ENCODE measurements at places on chromosomes 7 and 10.

GRCh38 chr10:117486606-117487005 is 55.9 kb upstream of the EMX2 start:
- H3K4me1 ChIP-seq: no peaks in the 10 kb centered on the region
- peaks cover 21% of the 10 kb centered on the region for H3K27me3 ChIP-seq
- no peaks in the 10 kb centered on the region for H3K36me3 ChIP-seq
- H3K27ac ChIP-seq: no peak overlapping the region
- DNase-seq: no peak

DNA sequence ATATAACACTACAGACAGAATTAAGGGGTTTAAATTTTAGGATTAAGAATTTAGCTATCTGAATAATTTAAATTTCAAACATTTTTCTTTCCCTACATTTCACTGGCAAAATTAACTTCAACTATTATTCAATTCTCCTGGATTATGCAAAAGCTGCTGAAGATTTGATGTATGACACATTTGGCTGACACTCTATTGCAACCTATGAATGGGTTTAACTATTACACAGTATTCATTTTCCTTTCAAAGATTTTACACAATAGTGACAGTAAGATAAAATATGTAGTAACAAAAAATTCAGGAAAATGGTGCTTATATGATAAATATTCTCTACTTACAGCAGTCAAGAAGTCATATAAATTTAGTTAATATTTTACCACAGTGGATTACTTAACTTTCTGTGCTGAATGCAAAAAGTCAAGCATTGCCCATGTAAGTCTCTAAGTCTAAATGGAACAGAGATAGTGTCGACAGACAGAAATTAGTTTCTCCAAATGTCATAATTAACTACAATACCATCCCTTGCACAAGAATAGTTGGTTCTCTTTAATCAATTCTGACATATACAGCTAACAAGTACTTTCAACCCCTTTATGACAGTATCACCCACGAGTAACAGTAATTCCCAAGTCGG is 194.1 kb upstream of the FRMD4A start:
- no peak overlapping the region for H3K4me3 ChIP-seq
- H3K27me3 ChIP-seq: no peaks in the 10 kb centered on the region
- DNase-seq: no peak
- H3K4me1 ChIP-seq: peaks cover 8% of the 10 kb centered on the region

GRCh38 chr7:73893342-73894101 is 32.6 kb downstream of the TMEM270 start:
- peaks cover 18% of the 10 kb centered on the region for H3K27me3 ChIP-seq
- no peak for DNase-seq
- no peaks in the 10 kb centered on the region for H3K36me3 ChIP-seq
- H3K4me1 ChIP-seq: peaks cover 2% of the 10 kb centered on the region
- H3K27ac ChIP-seq: no peak overlapping the region
- H3K4me3 ChIP-seq: no peak overlapping the region

GRCh38 chr10:92024700-92025099 is 101.1 kb downstream of the BTAF1 start:
- peaks cover 40% of the 10 kb centered on the region for H3K36me3 ChIP-seq
- no peak for DNase-seq
- H3K27ac ChIP-seq: no peak overlapping the region

DNA sequence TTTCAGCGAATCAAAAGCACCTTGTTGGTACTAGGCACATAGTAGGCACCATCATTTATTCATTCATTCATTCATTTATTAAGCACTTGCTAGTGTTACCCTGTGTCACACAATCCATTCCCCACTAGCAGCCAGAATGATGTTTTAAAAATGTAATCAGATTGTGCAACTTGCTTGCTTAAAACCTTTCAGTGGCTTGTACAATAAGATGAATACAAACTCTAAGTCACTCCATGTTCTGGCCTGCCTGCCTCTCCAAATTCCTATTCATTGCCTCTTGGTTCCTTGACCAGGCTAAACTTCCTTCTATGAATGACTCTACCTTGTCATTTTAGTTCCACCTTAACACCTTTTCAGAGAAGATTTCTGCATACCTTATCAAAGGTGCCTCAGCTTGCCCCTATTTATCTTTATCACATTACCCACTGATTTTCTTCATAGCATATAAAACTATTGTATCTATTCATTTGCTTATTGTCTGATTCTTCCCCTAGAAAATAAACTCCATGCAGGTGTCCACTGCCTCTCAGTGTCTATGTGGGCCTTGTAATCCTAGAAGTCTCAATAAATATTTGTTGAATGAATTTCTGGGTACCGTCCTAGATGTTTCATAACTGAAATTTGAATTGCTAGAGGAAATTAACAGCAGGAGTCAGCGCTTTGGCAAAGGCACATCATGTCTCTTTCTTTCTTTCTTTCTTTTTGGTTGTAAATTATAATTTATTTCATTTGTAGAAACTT is 169.5 kb downstream of the TMEM26 start:
- peaks cover 12% of the 10 kb centered on the region for H3K27me3 ChIP-seq
- no peak for DNase-seq
- H3K36me3 ChIP-seq: no peaks in the 10 kb centered on the region
- no peak overlapping the region for H3K4me3 ChIP-seq
- peaks cover 16% of the 10 kb centered on the region for H3K4me1 ChIP-seq

- no peaks in the 10 kb centered on the region for H3K4me1 ChIP-seq
- no peaks in the 10 kb centered on the region for H3K27me3 ChIP-seq
- H3K27ac ChIP-seq: no peak overlapping the region
- no peak overlapping the region for H3K4me3 ChIP-seq
Observed at GRCh38 chr10:7610026-7610425, 56.7 kb downstream of the ITIH5 start.

GRCh38 chr10:24826009-24826408 is 102.3 kb upstream of the ARHGAP21 start:
- DNase-seq: no peak
- peaks cover 9% of the 10 kb centered on the region for H3K4me1 ChIP-seq
- H3K4me3 ChIP-seq: no peak overlapping the region
- H3K27me3 ChIP-seq: no peaks in the 10 kb centered on the region
- H3K27ac ChIP-seq: no peak overlapping the region

- DNase-seq: no peak
- H3K36me3 ChIP-seq: no peaks in the 10 kb centered on the region
- no peak overlapping the region for H3K4me3 ChIP-seq
- peaks cover 64% of the 10 kb centered on the region for H3K27me3 ChIP-seq
Observed at GRCh38 chr7:157688533-157689268, 351.9 kb downstream of the DNAJB6 start.
